ENCODE measurements at places on chromosomes 3 and 15.

DNA sequence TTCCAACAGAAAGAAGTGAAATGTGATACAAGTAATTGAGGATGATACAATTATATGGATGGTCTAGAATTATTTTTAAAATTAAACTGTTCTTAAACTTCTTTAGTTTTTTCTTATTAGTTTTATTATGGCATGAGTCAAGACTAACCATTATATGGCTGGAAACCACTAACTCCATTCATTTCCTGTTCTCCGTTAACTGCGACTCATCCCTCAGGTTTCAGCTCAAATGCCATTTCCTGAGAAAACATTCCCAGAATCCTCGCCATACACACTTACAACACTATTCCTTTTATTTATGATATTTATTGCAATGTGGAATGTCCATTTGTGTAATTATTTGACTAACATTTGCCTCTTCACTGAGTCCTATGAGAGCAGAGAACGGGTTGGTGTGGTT lies 394.1 kb downstream of the SOX2 start:
- no peak for DNase-seq

DNA sequence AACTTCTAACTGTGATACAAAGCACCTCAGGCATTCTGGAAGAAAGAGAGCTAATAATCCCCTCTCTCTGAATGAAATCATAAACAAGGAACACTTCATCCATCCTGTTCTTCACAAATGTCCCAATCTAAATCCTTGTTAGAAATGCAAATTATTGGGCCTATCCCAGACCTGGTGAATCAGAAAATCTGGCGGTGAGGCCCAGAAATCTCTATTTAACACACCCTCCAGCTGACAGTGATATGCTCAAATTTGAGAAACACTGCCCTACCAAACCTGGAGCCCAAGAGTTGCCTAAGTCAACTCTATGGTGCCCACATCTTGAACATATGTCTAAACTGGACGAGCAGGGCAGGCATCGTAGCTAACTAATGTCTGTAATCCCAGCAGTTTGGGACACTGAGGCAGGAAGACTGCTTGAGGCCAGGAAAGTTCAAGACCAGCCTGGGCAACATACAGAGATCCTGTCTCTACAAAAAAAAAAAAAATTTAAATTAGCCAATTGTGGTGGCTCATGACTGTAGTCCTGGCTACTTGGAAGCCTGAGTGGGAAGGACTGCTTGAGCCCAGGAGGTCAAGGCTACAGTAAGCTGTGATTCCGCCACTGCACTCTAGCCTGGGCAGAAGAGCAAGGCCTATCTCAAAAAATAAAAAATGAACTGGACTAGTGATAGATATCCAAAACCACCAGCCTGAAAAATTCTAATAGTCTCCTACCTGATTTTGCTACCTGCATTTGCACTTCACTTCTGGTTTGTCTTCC lies 23.1 kb downstream of the SCAP start:
- DNase-seq = no peak

DNA sequence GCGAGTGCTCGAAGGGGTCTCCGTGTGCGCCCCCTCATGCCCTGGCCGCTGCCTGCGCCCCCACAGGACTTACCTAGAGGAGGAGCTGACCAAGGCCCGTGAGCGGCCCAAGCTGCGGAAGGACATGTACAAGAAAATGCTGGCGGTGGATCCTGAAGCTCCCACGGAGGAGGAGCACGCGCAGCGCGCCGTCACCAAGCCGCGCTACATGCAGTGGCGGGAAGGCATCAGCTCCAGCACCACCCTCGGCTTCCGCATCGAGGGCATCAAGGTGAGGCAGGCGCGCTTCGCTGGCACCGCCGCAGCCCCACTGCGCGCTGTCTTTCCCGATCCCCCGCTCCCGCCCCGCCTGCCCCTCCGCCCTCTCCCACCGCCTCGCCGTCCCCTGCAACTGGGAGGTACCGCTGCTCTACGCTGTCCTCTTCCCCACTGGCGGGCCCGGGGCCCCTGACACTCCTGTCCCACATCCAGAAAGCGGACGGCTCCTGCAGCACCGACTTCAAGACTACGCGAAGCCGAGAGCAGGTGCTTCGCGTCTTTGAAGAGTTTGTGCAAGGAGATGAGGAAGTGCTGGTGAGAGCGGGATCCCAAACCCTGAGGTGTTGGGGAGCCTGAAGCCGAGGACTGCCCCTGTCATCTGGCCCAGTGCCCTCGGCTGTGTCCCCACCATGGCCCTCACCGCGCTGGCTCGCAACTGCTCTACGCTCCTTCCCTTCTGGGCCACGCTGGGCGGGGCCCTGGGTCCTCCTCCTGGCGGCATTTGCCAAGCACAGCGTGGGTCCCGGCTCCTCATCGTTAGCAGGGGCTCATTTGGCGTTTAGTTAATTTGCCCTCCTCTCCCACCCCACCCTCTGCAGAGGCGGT lies 8.5 kb downstream of the ITPKA start:
- no peak for DNase-seq

DNA sequence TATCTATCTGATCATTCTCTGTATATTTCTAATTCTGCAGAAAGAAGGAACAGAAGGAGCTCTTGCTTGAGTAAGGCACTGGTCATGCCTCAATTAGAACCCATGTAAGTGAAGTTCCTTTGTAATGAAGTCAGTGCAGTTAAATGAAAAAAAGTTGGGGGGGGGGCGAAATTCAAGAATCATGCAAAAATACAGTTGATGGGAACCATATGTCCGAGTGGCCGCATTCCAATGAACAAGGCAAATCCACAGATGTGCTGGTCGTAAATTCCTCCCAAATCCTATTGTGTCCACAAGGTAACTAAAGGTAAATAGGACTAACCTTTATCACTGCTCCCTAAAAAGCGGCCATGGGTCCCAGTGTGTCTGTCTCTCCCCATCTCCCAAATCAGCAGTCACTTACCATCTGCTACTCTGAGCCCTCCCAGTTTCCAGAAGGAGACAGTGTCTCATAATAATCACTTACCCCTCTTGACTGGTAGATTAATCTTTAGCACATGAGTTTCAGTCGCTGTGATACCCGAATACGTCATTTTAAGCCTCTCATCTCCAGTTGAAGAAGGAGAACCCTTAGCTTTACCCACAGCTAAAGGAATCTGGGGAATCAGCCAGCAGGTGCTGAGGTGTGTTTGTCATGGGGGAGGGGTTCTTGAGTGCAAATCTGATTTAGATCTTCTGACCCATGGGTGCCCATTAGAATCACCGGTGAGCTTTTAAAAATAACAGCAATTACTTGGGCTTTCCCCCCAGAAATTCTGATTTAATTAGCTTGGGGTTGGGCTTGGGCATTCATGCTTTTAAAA lies 56.3 kb upstream of the EPHB3 start:
- DNase-seq = no peak

- DNase-seq = no peak
Measured at GRCh38 chr3:100040451-100041225, 73.7 kb downstream of the FILIP1L start.

DNA sequence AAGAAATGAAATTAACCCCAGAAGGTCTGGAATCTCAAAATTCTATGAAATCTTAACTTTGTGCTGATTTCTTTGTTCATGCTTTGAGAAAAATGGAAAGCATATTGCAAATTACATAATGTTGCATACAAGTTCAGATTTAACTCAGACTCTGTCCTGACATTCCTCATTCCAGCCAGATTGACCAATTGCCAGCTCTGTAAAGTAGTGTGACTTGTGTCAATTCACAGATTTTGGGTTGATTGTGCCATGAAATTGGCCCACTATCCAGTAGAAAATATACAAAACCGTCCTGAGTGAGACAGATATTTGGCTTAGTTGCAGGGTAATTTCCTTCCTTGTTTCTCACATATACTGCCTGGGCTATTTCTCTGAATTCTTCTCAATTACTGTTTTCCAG lies 1312.6 kb downstream of the ROBO1 start:
- DNase-seq = no peak

DNA sequence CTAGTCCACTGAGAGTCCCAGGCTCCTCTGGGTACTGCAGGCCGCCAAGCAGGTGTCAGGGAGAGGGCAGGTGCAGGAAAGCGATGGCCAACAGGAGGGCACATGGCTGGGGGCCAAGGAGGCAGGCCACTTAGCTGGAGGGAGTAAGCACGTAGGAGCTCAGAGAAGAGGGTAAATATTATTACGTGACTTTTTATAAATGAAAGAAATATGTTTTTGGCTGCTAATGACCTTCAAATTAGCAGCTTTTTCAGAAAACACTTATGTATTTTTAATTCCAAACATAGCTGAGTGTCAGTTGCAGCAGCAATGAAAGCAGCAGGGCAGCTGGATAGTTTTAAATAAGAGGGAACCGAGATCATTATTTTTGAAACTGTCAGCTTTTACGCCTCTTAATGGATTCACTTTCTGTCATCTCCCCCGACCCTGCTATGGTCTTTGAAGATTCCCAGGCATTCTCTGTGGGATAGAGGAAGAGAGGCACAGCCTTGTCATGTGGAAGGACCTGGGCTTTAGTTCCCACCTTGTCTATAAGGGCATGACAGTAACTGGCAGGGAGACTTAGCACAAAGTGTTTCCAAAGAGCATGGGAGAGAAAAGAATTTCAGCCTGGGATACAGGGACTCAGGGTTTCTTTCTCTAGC lies 477.1 kb downstream of the EPHB1 start:
- no peak for DNase-seq

GRCh38 chr3:140388202-140388922 lies 289.5 kb upstream of the TRIM42 start:
- DNase-seq = no peak

- no peak for DNase-seq
Measured at GRCh38 chr3:178562947-178563232, 26.7 kb downstream of the KCNMB2 start.

DNA sequence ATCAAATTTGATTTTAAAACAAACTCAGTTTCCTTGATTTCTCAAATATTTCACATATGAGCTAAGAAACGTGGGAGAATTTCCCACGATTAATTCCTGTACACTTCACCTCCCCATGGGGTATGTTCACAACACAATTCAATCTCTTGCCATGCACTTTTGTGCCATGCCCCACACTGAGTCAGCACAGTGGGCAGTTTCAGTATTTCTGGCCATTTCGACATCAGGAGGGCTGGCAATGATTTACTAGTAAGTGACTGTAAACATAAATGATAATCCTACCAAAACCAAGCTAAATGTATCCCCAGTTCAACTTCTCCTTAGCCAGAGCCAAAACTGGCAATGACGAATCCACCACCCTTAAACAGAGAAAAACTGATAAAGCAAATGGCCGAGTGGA lies 293.6 kb downstream of the FGF12 start:
- no peak for DNase-seq

DNA sequence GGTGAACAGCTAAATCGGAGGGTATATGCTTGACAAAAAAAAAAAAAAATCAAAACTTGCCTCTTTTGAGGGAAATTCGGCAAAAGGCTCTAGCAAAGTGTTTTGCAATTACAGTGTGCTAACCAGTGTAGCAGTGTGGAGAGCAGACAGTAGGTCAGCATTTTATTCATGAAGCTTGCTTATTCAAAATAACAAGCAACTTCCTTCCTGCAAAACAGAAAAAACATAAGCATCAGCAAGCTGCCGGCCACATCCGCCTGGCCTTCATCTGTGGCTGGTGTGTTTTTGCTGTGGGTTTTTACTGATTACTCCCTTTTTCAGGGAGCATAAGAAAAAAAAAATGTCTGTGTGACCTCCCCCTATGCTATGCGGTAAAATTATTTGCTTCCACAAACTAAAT lies 434.1 kb downstream of the OCA2 start:
- no peak for DNase-seq

- no peak for DNase-seq
Measured at GRCh38 chr15:29978411-29979382, 104.1 kb upstream of the GOLGA8J start.

GRCh38 chr3:194548346-194549321 lies 61.8 kb upstream of the ATP13A3 start:
- DNase-seq = no peak

DNA sequence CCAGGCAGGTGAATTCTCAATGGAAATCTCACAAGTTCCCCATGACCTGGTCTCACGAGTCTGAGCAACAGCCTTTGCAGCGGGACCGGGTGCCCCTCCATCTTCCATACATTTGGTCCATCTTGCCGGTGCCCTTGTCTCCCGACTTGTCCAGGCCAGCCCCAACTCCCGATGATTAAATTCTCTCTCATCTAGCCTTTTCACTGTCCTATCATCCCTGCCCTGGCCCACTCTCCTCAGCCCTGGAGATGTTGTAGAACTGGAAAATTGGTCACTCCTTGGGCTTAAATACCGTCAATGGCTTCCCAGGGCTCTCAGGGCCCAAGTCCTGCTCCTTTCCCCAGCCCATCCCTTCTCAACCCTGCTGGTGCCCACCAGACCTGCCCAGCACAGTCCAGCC lies 34.4 kb downstream of the PRR20G start:
- DNase-seq = no peak

DNA sequence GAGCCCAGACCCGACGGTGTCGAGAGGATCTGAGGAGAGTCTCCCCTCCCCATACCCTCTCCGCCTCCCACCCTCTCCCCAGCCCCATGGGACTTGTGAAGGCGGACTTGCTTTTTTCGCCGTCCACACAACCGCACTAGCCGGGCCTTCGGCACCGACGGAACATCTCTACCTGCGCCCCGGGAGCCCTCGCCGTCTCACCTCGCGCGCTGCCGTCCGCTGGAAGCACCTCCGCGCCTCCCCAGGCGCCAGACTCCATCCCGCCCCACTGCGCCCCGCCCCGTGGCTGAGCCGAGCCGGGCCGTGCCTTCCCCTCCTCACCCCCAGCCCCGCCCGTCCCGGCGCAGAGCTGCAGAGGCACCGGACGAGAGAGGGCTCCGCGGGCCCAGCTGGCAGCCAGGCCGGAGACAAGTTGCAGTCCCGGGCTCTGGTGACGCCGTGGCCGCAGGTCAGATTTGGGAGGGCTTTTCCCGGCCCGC lies at the start of the genes DUOX1 and DUOXA1:
Gene DUOX1, plus strand, starts transcription at position 344 of the 479 bp plus-strand sequence. CDS start 1,973 bp downstream, outside the sequence.
Gene DUOXA1, minus strand, starts transcription at position 229 of the 479 bp plus-strand sequence. CDS start 6,865 bp downstream, outside the sequence.
- no peak for DNase-seq

Measured in activated CD8-positive, alpha-beta memory T cell treated with anti-CD3 and anti-CD28 coated beads for 48 hours (primary cell).